ENCODE measurements at places on chromosomes 4 and X.

- DNase-seq = no peak
These were observed at the start of gene ARHGEF6 for GRCh38 chrX:136780763-136781162. TSS of gene ARHGEF6 (minus strand) at chrX:136780932. CDS start at chrX:136780882, 50 bp downstream.

DNA sequence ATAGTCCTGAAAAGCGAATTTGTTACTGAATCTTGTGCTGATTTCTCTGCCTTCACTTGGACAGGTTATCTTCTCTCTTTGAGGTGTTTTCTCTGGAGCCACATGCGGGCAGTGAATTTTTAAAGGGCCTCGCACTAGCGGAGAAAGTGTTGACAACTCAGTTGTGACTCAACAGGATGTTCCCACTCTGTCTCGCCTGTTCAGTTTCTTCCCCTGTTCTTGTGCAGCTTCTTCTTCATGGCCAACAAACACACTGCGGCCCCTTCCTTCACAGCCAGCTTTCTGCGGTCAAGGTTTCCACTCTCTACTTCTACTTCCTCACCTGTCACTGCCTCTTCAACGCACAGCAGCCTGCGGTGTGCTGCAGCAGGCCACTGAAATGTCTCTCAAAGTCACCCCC, 1.1 kb upstream of the SHROOM4 start:
- no peak for DNase-seq

GRCh38 chr4:75087865-75088264, 154.9 kb downstream of the PARM1 start:
- no peak for DNase-seq

DNA sequence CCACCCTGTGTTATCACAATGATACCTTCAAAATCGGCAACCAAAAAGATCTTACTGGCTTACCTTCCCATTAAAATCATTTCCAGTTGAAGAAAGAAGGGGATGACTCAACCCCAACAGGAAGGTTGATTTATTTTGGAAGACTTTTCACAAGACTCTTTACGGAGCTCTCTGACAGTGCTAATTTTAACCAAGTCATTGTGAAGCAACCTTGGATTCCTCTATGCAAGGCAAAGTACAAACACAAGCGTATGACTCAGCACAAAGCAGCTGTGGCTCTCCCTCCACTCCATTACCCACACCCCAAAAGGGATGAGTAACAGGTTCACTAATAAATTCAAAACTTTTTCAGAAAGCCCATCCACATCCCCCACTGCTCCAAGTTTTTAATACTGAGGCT, 213.8 kb upstream of the FGF13 start:
- DNase-seq = no peak

DNA sequence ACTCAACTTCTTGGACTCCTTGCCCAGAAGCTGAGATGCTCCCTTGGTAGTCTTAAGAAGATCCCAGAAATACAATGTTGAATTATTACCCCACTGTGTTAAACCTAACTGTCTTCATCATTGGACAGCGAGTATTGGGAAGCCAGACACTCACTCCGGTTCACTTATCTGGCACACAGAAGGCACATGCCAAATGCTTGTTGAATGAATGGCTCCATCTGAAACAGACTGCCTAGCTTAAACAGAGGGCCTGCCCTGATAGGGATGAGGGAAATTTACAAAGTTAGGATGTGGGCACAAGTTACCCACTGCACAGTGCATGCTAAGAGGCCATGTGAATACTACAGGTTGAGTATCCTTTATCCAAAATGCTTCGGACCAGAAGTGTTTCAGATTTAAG, 79.3 kb downstream of the RASL11B start:
- DNase-seq = no peak

- DNase-seq = no peak
These were observed 431.2 kb upstream of the FAM47C start for GRCh38 chrX:36577006-36577405.

DNA sequence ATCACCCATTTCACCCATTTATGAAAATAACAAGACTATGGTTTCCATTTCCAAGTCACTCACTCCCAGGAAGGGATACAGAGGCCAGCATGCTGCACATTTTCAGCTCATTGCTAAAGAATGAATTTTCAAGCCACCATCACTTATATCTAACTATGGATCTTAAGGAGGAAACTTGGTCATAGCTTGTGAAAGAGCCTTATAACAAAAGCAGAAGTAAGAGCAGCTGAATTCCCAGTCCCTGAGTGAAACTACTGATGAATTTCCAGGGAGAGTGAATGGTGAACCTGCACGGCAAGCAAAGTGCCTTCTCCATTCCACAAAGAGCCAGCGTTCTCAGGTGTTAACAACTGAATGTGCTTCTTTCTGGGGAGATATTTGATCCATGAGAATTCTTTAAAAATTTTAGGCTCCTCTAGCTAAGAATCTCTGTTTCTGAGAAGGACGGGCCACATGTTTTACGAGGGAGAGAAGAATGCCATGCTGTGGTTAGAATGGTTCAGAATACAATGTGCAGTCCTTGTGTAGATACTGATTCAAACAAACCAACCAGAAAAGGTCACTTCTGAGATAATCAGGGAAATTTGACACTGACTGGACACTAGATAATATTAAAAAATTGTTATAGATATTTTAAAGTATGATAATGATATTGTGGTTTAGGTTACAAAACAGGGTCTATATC, 24.0 kb downstream of the BTC start:
- no peak for DNase-seq

DNA sequence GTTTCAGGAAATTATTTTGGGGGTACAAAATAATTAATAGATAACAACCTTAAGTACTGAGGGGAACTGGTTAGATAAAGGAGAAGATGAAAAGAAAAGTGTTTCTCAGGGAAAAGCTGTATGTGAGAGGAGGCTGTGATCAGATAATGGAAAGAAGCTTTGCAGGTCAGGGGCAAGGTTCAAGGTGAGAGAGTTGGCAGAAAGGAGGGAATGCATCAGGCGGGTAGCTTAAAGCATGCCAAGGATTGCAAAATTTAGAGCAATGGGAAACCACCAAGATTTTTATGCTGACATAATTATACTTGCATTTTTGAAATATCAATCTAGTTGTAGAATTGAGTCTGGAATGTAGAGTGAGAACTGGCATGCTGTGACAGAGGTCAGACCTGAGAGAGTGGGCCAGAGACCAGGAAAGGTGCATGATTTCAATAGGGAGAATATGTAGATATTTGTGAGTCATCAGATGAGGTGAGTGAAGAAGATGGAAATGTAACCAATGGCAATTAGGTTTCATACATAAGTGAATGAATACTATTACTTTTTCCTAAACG, 508.7 kb downstream of the TRIML1 start:
- DNase-seq = no peak

DNA sequence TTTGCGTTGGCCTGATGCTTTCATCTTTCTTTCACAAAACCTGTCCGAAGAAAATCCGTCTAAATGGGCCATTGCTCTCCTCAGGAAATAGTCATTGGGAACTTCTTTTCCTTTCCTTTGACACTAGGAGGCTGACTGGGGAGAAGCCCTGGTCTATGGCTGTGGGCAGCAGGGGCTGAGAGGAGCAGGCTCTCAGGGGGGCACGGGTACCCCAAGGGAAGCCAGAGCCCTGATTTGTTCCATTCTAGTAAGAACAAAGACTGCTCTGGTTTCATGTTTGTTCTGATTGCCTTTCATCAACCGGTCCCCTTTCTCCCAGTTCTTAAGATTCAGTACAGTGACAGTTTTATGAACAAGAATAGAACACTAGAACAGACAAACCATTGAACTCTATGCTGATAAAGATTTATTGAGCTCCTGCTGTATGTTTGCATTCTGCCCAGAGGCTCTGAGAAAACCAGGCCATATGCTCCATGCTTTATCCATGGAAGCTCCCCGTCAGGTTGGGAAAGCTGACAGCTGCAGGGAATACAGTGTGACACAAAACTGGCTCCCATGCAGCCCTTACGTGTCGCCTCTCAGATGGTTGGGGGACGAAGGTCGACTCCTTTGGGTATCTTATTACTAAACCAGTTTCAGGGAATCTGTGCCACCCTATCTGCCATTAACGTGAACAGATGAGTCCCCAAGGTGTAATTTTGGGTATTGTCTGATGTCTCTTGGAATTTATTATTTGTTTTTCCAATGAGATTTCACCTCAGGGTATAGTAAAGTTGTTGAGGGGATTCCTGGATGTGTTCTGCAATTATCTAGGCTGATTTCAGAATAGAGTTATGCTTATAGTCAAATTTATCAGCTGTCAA, 72.4 kb upstream of the MSANTD1 start:
- peak; percentile 69 for DNase-seq

GRCh38 chrX:153692611-153693156, 5.0 kb downstream of the SLC6A8 start:
- DNase-seq = no peak

- no peak for DNase-seq
These were observed 4.8 kb upstream of the CCSER1 start for GRCh38 chr4:90122355-90122748.

DNA sequence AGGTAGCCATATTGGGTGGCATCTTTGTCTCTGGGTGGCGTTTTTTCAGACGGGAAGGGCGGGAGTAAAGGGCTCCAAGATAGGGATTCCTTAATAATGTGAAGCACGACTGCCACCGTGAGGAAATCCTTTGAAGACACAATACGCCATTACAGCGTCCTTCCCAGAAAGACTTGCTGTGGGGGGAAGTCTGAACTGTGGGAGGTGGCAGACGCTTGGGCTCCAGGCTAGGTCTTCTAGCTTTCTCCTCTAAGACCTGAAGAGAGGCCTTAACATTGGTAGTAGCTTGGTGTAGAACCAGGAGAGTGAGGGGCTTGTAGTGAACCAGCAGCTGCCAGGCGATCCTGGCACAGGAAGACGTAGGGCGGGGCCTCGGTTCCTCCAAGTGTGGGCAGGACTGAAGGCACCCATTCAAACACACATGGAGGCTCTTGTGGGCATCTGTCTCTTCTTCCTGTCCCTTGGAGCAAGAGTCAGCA, 197.3 kb downstream of the OR13H1 start:
- DNase-seq = no peak

- DNase-seq = no peak
These were observed 64.3 kb upstream of the EMCN start for GRCh38 chr4:100582146-100582545.

- no peak for DNase-seq
These were observed 61.8 kb downstream of the DMD start for GRCh38 chrX:33149580-33149979.

DNA sequence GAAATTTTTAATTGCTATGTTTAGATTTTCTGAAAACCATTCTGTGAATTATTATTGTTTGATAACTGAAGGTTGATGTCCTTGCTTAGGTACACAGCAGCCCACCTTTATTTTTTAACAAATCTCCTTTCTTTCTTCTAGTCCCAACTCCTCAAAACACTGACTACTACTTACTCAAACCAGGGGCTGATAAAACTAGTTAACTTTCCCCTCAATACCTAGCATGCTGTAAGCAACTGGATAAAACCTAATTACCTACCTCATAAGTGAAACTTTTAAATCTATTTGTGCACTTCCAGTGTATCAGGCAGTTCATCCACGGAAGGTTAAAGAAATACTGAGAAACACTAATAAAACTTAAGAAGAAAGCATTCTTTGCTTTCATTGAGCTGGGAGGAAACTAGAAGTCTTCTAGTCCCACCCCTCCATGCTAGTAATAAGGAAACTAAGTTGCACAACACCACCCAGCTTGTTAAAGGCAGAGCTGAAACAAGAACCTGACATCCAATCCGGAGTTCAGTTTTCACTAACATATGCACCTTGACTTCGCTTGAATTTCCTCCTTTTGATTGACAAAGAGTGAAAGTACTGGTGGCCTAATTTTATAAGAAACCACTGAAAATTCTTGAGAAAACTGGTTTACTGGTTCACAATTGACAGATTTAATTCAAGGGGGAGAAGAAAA, 180.2 kb upstream of the TET2 start:
- DNase-seq = no peak

DNA sequence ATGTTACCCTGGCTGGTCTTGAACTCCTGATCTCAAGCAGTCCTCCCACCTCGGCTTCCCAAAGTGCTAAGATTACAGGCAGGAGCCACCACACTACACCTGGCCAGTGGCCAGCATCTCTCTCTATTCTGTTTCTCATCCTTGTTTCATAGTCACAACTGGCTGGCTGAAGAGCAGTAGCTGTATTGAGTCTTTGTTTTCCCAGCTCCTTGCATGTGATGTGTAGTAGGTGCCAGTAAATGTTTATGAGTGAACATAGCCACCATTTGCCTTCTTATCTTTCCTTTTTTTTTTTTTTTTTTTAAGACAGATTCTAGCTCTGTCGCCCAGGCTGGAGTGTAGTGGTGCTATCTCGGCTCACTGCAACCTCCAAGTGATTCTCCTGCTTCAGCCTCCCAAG, 23.6 kb downstream of the NUDT9 start:
- no peak for DNase-seq

DNA sequence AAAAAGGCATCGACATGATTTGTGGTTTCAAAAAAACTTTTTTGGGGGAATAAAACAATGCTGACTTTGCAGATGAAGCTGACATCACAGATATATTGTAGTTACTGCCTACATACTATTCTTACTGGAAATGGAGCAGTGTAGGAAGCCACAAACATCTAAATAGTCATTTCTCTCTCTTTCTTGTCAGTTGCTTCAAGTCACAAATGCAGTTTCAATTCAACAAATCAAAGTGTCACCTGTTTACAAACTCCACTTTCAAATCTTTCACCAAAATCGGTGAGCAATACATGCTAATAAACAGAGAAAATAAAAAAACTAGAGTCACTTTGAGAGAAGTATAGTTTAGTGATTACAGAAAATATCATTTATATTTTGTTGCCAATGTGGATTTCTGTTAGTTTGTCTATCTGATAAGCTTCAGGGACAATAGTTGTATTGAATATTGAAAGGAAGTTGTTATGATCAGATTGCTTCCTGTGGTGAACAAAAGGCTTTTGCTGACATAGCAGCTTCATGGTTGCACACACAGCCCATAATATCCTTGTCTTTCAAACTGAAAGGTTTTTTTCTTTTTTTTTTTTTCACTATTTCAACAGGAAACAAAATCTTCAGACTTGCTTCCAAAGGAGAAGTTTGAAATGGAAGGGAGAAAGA, 49.7 kb upstream of the PTPN13 start:
- DNase-seq = no peak

- no peak for DNase-seq
These were observed 41.5 kb upstream of the SMIM10 start for GRCh38 chrX:134949271-134949670.

GRCh38 chrX:148380650-148381561, 119.5 kb upstream of the AFF2 start:
- no peak for DNase-seq

DNA sequence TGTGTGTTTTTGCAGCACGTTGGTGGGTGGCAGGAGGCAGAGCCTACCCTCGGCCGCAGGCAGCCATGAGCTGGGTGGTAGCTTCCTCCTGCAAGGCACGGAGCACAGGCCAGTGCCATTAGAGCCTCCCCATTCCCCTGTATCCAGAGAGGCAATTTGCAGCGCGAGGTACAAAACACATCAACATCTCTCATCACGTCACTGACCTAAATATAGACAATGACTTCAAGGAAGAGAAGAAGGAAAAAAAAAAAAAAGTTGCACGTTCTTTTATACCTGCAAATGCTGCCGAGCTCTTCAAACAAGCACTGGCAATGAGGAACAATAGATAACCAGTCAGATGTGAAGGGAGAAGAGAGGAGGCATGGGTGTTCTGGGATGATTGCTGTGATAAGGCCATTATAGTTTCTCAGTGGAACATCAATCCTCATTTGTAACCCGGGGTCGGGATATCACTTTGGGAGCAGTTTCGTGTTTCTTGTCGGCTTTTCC, 159.9 kb downstream of the MGST2 start:
- no peak for DNase-seq
